ENCODE measurements at places on chromosomes 5 and 9. TPM values are rescaled to one million over a fixed set of nuclear protein-coding genes. Genes with fewer than 3 reads are reported as not detected.

TAF11L12 gene
- not detected for total RNA-seq

DNA sequence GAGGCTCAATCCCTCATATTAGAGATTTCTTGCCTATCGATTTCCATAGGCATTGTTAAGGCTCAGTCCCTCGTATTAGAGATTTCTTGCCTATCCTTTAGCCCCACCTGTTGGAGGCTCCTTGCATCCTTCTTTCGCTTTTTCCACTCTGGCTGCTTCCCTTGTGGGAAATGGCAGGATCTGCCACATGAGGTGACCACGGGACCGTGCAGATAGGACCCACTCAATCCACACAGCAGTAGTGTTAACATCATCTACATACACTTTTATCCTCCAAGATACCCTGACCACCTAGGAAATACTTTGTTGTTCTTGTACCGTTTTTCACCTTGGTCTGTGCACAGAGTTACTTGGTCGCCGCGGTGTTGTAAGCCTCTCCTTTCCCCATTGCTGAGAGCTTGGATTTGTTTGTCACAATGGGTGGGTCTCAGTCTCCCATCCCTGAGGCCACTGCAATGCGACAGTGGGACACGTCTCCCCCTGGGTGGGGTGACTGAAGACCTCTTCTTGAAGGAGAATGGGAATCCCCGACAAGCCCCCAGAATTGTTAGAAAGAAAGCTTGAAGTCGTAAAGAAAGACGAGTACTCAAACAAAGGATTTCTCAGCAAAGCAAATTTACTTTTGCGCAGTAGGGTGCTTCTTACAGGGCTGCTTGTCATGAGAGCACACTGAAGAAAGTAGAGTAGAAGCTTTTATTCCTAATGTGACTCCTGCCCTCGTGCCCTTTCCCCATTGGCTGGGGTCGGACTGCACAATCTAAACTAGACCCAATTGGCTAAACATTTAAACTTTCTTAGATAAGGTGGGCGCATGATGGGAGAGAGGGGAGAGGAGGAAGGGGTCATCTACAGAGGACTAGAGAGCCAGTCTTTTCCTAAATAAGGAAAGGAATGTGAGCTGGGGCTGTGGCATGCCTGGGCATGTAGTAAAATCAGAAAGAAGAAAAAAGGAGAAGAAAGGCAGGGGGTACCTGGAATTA, 19.8 kb downstream of the IFT74 start:
- no peak for DNase-seq

- DNase-seq, result no peak
Observed at GRCh38 chr5:179755022-179755421, 22.4 kb downstream of the MAML1 start.

SLC1A3 gene
- 144 TPM for total RNA-seq

DNA sequence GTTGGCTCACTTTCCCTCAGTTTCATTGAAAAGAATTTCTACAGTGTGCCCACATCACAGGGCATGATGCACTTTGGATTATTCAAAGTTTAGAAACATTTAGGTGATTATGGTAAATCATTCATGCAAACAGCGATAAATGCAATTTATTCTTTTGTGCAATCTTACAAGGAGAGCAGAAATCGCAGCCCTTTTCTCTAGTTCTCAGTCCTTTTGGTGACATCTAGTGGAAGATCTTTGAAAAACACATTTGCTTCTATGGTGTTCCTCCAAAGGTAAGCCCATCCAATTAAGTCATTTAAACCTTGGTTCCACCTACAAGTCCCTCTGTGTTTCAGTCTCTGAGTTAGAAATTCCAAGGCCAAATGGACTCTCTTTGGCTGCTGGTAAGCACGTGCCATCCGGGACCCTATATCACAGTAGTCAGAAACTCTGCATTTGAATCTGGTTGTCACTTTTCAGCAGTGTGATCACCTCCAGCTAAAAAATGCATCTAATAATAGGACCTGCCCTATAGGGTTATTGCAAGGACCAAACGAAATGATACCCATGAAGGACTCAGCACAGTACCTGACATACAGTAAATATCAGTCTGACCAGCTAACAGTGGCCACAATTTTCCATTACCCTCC, 66.4 kb downstream of the MACROH2A1 start:
- DNase-seq, result no peak

DNA sequence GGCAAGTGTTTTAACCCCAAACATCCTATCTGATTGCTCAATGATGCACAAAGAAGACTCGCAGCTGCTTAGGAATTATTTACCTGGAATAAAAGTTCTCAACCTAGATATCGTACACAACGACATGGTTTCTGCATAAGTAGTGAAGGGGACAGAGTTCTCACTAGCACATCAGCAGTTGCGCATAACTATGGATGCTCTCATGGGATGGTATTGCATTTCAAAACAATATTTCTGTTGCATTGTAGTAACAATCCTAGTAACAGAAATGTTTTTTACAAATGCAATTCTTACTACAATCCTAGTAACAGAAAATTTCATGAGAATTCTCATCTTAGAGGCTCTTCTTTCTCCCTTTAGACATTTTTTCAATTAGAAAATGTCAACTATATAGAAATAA, 94.5 kb upstream of the MINAR2 start:
- no peak for DNase-seq

Measured in left ventricle myocardium inferior (tissue), 1 donor.